ENCODE measurements at places on chromosomes 1 and 21.

- DNase-seq, result no peak
Measured at GRCh38 chr1:244862354-244862698, 2.0 kb downstream of the HNRNPU start.

- no peak for DNase-seq
Measured at GRCh38 chr1:37259019-37259418, 215.4 kb upstream of the ZC3H12A start.

- DNase-seq, result peak; percentile 97
Measured at GRCh38 chr1:64343105-64343822, 126.7 kb upstream of the CACHD1 start.

DNA sequence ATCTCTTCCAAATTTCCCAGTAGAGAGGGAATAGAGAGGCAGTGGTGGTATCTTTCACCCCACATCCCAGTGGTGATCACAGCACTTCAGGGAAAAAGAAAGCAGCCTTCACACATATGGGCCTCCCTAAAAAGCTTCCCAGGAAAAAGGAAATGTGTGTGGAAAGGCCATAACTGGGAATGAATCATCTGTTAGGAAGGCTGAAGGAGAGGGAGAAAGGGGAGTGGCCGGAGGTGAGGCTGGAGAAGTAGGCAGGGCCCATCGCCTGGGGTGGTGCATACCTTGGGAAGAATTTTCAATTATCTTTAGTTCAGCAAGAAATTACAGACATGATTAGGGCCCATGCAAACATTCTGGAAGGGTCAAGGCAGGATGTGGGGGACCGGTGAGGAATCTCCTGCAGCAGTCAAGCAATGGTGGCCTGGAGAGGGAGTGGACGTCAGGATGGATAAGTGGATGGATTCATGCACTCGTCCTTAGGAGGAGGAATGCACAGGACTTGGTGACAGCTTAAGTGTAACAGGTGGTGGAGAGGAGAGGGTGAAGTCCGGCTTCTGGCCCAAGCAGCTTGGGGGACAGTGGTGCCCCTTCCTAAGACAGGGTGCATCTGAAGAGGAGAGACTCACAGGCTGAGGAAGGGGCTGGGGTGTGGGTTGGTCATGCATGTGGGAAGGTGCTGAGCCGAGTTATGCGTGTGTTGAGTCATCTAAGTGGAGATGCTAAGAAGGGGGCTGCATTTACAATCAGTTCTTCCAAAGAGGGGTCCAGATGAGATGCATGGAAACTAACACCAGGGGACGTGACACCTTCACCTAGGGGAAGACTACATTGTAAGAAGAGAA, 17.9 kb downstream of the HIVEP3 start:
- DNase-seq, result peak; percentile 40

DNA sequence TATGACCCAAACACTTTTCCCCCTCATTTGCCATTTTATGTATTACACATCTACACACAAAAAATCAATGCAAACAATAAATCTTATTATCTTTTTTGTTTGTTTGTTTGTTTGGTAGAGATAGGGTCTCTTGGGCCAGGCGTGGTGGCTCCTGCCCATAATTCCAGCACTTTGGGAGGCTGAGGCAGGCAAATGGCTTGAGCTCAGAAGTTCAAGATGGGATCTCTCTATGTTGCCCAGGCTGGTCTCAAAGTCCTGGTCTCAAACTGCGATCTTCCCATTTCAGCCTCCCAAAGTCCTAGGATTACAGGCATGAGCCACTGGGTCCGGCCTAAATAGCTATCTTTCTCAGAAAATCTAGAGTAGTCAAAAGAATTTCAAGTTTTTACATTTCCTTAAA, 1.2 kb upstream of the DBT start:
- no peak for DNase-seq

DNA sequence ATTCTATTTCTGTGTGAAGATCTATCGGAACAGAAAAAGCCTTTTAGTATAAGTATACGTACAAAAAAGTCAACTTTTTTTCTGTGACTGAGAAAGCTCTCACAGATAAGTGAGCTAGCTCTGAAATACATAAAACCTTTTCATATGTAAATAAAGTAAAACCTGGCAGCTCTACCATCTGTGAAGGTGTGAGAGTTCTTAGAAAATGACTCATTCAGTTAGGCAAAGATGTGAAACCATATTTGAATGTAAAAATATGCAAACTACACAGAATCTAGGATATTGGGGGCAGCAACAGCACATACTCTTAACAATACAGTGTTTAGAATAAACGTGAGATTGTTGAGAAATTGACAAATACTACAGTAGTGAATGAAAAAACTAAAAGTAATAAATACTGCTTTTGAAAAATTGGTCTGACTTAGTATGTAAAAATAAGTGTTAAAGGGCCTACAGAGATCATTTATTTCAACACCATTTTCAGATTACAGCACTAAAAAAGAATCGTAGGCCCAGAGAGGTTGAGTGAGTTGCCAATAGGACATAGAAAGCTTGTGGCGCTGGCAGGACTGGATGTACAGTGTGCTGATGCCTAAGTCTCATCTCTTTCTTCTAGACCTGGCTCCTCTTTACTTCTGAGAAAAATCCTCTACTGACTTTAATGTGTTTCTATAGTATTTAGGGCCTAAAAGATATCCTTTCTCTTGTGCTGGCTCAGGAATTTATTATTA, 19.8 kb downstream of the ATP6V1G3 start:
- no peak for DNase-seq

DNA sequence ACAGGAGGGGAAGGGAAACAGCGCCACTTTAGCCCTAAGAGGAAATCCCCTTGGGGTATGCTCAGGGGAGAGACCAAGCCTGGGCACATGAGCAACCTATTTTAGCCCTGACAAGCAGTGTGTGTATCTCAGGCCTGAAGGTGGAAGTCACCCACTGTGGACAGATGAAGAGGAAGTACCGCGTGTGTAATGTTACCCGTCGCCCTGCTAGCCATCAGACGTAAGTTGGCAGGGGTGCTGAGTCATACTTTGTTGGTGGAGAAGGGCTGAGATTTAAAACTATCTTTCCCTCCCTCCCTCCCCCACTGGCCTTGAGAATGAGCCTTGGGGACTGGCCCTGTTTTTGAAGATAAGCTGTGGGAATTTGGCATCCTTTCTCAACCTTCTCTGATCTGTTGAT, 11.2 kb downstream of the AGO1 start:
- DNase-seq, result no peak

GRCh38 chr1:165531021-165531420, 12.8 kb upstream of the LRRC52 start:
- DNase-seq, result no peak

GRCh38 chr1:81414488-81415015, 386.2 kb upstream of the ADGRL2 start:
- DNase-seq, result peak; percentile 24

GRCh38 chr1:222974496-222974895, 159.7 kb downstream of the DISP1 start:
- DNase-seq, result peak; percentile 59

GRCh38 chr1:818618-819291, 105.0 kb upstream of the SAMD11 start:
- no peak for DNase-seq

DNA sequence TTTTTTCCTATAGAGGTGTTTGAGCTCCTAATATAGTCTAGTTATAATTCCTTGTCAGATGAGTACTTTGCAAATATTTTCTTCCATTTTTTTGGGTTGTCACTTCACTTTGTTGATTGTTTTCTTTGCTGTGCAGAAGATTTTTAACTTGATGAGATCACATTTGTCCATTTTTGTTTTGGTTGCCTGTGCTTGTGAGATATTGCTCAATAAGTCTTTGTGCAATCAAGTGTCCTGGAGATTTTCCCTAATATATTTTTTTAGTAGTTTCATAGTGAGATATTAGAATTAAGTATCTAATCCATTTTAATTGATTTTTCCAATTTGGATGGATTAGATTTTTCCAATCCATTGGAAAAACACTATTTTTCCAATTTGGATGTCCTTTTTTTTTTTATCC, 1395.5 kb downstream of the PLA2G4A start:
- no peak for DNase-seq

DNA sequence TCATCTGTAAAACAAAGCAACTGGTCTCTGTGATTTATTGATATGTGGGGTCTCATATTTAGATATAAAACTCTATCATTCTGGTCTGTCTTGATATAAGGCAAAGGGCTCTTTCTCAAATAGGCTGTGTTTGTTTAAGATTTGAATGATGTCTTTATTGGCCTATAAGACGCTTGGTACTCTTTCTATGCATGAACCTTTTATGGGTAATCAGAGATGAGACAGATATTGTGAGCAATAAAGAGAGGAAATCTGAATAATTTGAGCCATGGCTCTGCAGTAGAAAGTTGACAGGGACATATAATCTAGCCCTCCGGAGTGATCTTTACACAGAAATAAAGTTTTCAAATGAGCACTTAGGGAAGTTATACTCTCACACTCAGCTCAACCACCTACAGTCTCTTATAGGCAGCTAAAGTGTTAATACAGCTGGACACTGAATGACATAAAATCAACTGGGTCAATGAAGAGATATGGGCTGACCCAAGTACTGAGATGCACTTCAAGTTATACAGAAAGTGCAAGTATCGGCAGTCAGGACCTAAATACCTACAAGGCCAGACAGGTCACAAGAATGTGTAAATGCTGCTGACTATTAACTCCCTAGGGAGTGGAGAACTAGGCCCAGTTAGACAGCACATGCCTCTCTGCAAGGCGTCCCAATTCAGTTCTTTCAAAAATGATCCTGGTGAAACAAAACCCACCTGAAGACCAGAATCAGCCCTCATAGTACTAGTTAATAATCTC, 111.0 kb downstream of the PTPN14 start:
- no peak for DNase-seq

GRCh38 chr1:201186192-201186591, 4.4 kb upstream of the IGFN1 start:
- DNase-seq, result no peak

GRCh38 chr1:206992790-206993189, 22.5 kb upstream of the FCAMR start:
- no peak for DNase-seq

Data from HFF-Myc (cell line).